ENCODE measurements at places on chromosomes 5 and 9. TPM values are rescaled to one million over a fixed set of nuclear protein-coding genes. Genes with fewer than 3 reads are reported as not detected.

The HEMGN gene
- not detected for total RNA-seq

The MARCHF6 gene
- 61.9 TPM for total RNA-seq

The PCDHGA7 gene
- 4.0 TPM for total RNA-seq

The FOXI1 gene
- total RNA-seq, result not detected

The TMEM174 gene
- not detected for total RNA-seq

The ZDHHC11 gene
- total RNA-seq, result 0.44 TPM

The KCNN2 gene
- total RNA-seq, result 0.37 TPM

The NAIP gene
- 4.1 TPM for total RNA-seq

The EMB gene
- total RNA-seq, result 3.2 TPM

The TAF11L13 gene
- total RNA-seq, result not detected

The PCBD2 gene
- 2.9 TPM for total RNA-seq

The PCDHB12 gene
- under 0.01 TPM for total RNA-seq

The FAM221B gene
- total RNA-seq, result not detected

The ACTBL2 gene
- 0.11 TPM for total RNA-seq

The NEUROG1 gene
- total RNA-seq, result not detected

The IL13 gene
- not detected for total RNA-seq

The S1PR3 gene
- total RNA-seq, result 14.5 TPM

The PCDHA6 gene
- 0.77 TPM for total RNA-seq

The FOCAD gene
- total RNA-seq, result 109 TPM

The CTSV gene
- total RNA-seq, result 0.89 TPM

The LCN12 gene
- 0.12 TPM for total RNA-seq

The DOK3 gene
- 0.62 TPM for total RNA-seq
